Heart right ventricle (tissue), 16 donors: ENCODE measurements at places on chromosomes 2 and 18. TPM values are rescaled to one million over a fixed set of nuclear protein-coding genes. Genes with fewer than 3 reads are reported as not detected.

The TCF23 gene
- polyA plus RNA-seq, result 0.07 TPM

The C2orf72 gene
- not detected for polyA plus RNA-seq

The ADD2 gene
- 0.16 TPM for polyA plus RNA-seq

- DNase-seq, result no peak
Measured at GRCh38 chr2:134461511-134461910, 207.6 kb downstream of the MGAT5 start.

GRCh38 chr18:40048886-40049650, 1906.0 kb upstream of the PIK3C3 start:
- DNase-seq, result no peak

DNA sequence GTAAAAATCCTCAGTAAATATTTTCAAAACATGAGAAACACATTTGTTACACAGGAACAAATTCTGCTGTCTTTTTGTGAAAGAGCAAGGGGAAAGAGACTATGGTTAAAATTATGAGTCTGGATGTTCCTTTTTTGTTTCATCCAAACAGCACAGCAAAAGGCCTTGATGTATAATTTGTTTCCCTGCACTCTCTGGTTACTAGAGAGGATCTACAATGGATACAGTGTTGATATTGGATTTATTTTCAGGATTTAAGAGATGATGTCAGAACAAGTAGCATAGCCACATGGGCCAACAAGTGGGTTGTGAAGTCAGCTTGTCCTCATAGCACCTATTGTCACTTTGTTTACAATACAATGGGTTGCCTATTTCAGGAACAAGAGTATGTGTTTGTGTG, 11.3 kb upstream of the ERBB4 start:
- no peak for DNase-seq

- no peak for DNase-seq
Measured at GRCh38 chr2:214393796-214394195, 17.1 kb upstream of the VWC2L start.

DNA sequence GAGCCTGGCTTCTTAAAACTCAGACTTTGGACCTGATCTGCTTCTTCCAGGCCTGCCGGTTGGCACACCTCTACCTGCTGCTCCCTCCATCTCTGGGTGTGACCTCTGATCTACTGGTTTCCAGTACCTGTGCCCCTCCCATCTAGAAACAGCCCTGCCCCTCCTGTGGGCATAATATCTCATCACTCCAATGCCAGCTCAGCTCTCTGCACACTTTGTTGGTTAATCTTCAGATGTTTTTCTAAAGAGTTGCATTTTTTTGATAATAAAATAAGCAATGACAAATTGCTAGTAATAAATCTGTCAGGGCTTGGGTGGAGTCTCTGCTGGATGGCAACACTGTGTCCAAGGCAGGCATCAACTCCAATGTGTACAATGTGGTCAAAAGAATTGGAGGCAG, 89.6 kb upstream of the PPP1CB start:
- DNase-seq, result no peak
